SJCRH30 (cell line): ENCODE measurements at places on chromosomes 2 and 18. TPM values are rescaled to one million over a fixed set of nuclear protein-coding genes. Genes with fewer than 3 reads are reported as not detected.

DNA sequence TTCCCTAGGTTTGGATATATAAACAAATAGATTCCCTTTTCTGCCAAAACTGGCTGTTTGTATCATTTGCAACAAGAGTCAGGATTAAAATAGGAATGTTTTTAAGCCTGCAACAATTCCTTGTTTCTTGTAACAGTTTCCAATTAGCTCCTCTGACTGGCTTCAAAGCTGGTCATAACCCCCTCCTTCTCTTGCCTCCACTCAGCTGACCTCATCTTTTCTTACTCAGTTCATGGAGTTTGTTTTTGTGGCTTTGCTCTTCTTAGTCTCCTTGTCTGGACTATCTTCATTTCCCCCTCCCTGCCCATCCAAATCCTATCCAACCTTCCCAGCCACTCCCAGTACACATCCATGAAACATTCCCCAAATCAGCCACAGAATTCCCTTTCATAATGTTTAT lies 14.3 kb upstream of the RAPH1 start:
- no peak for DNase-seq

- no peak for DNase-seq
Measured at GRCh38 chr2:64405581-64406406, 48.2 kb upstream of the LGALSL start.

- peak; percentile 31 for DNase-seq
Measured at GRCh38 chr2:169476459-169476858, 2.8 kb upstream of the BBS5 start.

- no peak for DNase-seq
Measured at GRCh38 chr2:47029737-47030524, 114.3 kb upstream of the MCFD2 start.

- no peak for DNase-seq
Measured at GRCh38 chr2:215347878-215348277, 36.0 kb downstream of the ATIC start.

DNA sequence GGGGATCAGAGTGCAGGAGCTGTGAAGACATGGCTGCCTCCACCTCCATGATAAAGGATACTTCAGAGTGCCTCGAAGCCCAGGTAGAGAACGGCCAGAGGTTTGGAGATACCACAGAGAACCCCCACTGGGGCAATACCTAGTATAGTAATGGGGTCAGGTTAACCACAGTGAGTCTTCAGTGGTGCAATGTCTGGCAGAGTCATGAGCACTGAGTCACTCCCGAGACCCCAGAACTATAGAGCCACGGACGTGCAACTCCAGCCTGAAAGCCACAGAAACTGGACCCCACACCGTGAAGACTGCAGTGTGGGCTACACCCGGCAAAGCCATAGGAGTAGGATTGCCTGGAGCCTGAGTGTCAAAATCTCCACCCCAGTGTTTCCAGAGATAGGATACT lies 746.6 kb downstream of the CBLN2 start:
- DNase-seq, result no peak

DNA sequence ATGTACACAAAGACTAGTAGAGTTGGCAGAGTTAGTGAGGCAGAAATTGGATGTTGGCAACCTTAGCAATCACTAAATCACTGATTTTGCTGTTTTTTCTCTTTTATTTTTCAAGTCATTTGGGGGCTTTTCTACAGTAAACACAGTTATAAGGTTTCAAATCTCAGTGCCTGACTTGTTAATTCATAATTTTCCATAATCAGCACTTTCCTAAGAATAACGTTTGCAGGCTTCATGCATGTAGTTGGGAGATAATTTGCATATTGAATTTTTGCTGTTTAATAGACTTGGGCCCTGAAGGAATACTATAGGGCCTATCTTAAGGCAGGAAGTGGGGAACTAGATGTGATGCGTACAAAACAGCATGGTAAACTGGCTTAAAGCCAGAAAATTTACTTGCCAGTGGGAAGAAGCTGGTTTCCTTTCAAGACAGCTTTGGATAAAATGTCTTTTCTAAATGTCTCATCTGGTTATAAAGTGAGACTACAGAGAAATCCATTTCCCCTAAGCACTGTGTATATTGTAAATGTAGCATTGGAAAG lies 127.2 kb upstream of the SMIM21 start:
- no peak for DNase-seq

DNA sequence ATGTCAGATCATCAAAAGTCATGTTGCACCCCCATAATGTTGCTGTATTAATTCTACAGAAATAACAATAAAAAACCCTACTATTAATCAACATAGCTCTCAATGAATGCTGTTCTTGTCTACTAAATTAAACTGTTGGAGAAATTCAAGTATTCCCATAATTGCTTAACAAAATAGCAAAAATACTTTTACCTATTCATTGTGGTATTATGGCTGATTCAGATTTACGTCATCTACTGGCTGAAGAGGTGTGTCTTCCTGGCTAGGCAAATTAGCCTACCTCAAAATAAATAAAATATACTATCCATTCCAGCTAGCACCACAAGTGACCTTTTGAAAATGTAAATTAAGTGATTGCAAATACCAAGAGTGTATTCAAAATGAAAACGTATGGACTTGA lies 249.4 kb downstream of the MEIS1 start:
- DNase-seq, result no peak

DNA sequence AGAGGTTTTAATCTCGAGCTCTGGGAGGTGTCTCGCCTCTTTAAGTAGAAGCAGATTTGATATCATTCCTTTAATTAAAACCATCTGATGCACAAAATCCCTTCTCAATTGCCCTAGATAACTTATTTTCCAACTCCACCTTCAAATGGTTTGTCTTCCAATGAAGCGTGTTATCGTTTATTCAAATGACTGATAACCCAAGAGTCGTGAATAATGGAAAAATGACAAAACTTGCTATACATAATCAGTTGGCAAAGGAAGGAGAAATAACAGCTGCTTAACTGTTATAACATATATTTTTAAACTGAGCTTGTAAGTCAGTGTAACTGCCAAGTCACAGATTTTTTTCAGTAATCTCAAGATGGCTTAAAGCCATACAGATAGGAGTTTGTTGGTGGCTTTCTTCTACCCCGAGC lies 144.6 kb downstream of the QPCT start:
- DNase-seq, result no peak

The NT5C1B gene
- not detected in 2 replicates for total RNA-seq

The FHOD3 gene
- total RNA-seq, result 0.10 and 0.15 TPM in 2 replicates

The PROKR1 gene
- total RNA-seq, result 0.03 TPM in 1 of 2 replicates, not detected in the other
